ENCODE measurements at places on chromosomes 7 and 10. TPM values are rescaled to one million over a fixed set of nuclear protein-coding genes. Genes with fewer than 3 reads are reported as not detected.

Gene GPR26
- total RNA-seq = not detected

Gene SH2D4B
- total RNA-seq = 0.30 TPM

Gene C10orf67
- total RNA-seq = not detected

Gene CYP3A4
- total RNA-seq = not detected

Gene ANKRD30A
- 7.1 TPM for total RNA-seq

Gene TAS2R5
- not detected for total RNA-seq

Gene GNGT1
- total RNA-seq = not detected

Data from A375 (cell line).